ENCODE measurements at places on chromosomes 1 and 21.

DNA sequence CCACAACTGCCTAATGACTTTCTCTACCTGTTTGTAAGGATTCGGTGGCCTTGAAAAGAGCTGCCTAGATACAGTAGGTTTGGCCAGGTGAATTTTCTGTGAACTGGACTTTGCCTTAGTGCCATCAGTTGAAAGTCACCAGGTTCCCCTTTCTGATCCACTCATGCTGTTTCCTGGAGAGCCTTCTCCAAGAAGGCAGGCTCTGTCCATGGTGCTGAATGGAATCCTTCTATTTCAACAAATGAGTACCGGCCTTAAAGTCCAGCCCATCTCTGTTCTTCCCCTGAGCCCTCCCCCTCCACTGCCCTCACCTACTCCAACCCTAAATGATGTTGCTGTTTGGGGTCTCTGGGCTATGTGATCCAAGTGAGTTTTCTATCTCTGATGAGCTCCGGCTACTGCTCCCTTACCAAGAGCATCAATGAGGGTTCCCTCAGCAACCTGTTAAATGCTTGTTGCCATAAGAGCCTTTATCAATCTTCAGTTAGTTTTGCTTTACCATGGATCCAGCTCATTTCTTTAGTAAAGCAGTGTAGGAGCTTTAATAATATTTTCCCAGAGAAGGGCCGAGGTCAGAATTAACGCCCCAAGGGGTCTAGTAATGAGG is 500.4 kb downstream of the PTPRU start:
- DNase-seq: no peak

DNA sequence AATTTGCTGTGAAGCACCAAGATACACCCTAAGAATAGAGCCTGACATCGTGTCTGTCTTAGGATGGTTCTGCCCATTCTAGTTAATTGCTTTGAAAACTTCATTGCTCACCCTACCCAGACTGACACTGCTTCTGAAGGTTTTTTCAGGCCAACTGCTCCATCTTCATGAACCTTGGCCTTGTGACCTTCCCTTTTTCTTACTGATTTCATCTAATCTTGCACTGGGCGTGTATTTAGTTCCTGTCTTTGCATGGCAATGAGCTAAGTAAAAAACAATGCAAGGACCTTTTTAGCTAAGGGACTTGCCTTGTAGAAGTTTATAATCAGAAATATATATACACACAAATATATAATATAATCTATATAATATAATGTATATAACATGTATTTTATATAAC is 108.0 kb downstream of the PBX1 start:
- no peak for DNase-seq

DNA sequence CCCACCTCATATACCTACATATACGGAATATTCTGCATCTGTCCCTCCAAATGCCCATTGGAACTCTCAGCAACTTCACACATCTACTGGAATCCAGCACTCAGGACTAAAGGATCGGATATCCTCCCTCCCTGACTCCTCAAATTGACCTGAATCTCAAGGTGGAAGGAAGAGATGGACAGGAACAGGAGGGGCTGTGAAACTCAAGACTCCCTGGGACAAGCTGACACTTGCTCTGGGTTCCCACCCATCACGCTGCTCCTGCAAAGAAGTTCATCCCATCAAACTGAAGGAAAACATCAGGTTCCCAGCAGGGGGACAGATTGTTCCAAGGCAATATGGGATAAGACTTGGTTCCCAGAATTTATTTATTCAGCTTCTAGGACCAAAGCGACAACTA is 30.3 kb upstream of the TIAM1 start:
- DNase-seq: no peak

DNA sequence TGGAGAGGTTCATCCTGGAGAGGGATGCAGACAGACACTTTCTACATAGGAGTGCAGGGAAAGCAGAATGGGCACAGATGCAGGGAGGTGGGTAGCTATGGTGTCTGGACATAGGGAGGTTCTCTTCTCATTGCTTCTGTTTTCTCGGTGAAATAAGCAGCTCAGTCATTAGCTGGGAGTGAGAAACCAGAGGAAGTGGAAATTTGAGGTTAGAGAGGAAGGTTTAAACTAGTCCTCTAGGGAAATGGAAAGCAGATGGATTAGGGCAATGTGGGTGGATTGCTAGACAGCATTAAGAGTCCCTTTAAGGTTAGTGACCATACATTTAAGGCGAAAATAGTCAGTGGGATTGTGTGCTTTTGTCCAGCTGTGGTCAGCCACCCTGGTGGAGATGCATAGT is 39.6 kb downstream of the MPZL1 start:
- DNase-seq: no peak

DNA sequence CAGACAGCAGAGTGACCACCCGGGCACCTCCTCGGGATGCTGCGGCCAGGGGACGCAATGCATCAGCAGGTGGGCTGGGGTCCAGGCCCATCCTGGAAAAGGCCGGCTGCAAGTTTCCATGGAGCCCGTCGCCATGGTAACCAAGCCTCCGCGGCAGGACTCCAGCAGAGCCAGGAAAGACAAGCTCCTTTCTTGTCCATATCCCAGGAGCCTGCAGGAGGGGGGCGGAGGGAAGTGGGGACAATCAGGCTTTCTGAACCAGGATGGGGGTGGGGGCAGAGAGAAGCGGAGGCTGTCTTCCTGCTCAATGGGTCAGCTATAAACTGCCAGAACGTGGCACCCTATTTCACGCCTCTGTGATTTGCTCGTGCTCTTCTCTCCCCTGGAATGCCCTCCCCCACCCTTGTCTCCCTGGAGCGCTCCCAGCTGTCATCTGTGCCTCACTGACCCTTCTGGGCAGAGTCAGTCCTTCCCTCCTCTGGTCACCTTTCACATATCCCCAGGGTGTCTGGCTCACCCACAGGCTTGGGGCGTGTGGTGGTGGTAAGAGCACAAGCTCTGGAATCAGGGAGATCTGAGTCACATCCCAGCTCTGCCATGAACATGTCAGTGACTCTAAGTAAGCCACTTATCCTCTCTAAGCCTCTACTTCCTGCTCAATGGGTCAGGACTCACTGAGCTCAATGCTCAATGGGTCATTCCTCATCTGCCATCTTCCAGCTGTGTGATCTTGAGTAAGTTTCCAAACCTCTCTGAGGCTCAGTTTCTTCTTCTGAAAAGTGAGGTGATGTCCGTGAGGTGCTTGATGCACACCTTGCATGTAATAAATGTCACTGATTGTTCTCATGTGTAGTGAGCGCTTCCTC is 58.9 kb upstream of the LAPTM5 start:
- DNase-seq: no peak

DNA sequence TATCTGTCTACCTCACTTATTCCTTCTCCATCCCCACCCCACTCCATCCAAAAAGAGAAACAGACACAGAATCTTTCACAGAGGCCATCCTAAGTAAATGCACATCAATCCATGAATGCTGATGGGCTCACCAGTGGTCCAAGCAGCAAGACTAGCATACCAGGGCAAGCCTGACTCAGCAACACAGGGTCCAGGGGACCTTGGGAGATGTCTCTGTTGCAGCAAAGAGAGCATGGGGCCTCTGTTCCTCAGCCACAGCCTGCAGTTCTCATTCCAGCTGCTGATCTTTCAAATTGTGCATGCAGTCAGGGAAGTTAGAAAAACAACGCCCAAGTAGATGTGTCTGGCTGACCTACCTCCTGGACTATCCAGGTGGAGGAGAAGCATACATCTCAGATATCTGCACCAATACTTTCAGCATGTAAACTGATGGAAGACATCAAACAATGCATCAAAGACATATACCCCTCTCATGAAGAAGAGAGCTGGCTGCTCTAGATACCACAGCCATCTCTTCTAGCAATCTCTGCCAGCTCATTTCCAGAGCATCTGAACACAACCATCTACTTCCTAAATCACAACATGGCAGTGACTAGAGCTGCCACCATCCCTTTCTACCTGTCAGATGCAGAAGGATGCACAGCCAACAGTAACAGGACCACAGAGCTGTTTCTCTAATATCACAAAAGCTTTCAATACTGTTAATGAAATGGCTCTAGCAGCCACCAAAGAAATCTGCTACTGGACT is 54.5 kb downstream of the CD34 start:
- DNase-seq: no peak

GRCh38 chr1:214708321-214708955 is 105.4 kb downstream of the CENPF start:
- no peak for DNase-seq

- no peak for DNase-seq
Measured at GRCh38 chr1:182615468-182616129, 11.4 kb upstream of the RGS16 start.

DNA sequence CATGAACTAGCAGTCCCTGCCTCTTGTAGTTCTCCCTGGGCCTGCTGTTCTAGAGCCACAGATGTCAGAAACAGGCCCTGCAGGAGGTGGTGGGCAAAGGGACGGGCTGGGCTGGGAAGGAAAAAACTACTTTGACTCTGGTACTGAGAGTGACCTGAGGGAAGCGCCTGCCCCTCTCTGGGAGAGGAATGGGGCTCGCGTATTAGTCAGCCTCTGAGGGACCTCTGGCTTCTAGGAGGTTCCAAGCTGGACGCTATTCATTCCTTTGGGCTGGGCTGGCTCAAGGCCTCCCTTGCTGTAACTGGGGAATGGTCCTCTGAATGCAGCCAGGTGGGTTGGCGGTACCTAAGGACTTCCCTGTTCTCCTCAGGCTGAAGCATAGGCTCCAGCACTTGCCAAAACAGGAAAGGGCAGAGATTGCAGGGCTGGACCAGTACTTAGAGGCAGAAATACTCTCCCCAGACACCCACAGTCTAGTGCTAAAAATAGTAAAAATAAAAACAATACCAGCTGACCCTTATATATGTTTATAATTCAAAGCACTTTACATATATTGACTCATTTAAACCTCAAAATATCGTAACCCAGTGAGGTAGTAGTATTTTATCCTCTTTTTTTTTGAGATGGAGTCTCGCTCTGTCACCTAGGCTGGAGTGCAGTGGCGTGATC is 7.1 kb downstream of the POMGNT1 start:
- no peak for DNase-seq

DNA sequence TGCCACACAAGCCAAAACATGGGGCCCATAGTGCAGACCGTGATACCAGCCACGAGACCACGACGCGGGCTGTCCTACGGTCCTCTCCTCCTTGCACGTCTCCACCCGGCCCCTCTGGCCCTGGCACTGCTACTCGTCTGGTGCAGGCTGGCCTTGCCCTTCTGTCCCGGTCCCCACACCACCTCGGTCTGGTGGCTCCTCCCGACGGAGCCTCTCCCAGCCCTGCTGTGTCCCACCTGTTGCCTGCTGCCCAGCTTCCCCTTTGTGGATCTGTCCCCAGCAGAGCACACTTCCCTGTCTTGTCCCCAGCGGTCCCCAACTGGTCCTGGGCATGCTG is 50.5 kb downstream of the MORN1 start:
- DNase-seq: no peak

GRCh38 chr1:115121793-115122192 is 32.5 kb upstream of the TSPAN2 start:
- DNase-seq: no peak

GRCh38 chr1:10263450-10264082 is 53.2 kb downstream of the KIF1B start:
- no peak for DNase-seq

DNA sequence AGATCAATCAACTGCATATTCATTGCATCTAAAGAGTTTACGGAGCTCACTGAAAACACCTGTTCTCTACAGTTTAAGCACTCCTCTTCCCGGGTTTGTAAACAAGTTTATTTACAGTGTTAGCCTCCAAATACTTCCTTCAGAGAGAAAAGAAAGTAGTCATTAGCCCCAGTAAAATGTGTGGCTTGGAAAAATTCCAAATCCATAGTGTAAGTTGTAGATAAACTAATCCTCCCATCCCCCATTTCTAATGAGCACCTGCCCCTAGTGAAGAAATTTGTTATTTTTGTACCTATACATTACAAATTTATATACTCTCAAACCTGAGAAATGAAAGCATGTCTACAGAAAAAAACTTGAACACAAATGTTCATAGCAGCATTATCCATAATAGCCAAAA is 21.9 kb downstream of the PUM1 start:
- no peak for DNase-seq

GRCh38 chr21:43719748-43720538 is 1.0 kb downstream of the PDXK start:
- DNase-seq: no peak

DNA sequence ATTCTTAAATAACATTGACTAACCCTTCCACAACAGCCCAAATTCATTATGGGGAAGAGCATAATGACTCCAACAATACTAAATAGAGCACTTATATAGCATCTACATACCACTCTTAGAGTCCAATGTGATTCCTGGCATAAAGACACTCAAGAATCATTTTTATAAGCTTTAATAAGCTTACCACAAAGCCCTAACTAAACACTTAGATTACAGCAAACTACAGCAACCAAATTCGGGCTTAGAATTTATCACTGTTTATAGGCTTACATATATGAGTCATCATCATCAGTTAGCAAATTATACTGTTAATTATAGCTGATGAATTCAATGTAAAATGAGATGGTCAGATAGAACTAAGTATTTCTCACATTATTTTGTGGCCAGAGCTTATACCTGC is 7.3 kb downstream of the SCYL3 start:
- no peak for DNase-seq

DNA sequence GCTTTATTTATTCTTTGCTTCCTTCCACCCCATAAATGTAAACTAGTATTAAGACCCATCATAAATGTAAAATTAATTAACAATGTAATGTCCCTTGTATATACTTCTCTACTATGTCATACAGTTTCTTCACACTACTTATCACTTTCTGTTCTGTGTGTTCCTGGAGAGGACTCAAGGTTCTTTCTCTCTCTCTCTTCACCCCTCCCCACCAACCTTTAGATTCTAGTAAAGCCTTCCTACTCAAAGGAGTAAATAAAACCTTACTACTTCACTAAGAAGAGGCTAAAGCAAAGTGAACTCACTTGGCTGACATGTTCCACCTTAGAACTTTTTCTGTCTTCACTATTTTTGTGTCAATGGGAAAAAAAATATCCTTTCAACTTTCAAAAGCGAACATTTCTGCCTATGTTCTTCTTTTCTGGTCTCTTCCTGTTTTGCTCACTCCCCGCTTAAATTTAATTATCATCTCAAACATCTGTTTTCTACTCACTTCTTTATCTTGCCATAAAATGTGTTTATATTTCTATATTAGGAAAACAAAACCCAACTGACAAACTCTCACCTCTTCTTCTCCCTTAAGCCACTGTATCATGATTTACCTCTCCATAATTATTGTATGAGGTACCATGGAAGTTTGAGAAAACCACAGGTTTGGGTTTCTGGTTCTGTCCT is 260.3 kb downstream of the DPYD start:
- DNase-seq: no peak

DNA sequence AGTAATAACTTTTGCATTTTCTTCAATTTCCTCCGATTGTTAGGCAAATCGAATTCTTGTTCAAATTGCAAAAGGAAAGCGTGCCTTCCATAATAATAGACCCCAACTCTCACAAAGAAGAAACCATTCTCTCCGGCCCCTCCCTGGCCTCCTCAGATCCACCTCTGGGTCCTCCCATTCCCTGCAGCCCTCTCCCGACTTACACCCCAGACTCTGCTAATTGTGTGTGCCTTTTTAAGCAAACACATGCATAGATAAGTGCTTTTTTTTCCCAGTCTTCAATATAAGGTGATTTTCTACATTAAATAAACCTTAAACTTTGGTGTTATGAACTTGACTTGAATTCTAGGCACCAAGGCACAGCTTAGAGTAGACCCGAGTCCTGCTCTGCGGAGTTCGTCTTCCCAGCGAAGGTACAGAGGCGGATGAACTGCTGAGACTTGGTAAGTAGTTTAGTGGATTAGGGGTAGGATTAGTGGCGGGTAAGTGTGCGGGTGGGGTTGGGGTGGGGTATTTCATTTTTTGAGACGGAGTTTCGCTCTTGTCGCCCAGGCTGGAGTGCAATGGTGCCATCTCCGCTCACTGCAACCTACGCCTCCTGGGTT is 1.5 kb downstream of the L1TD1 start:
- DNase-seq: no peak

GRCh38 chr1:35646043-35646442 is 4.7 kb upstream of the PSMB2 start:
- no peak for DNase-seq
